ENCODE measurements at places on chromosomes 6 and 20.

- DNase-seq: no peak
Observed at GRCh38 chr6:88815491-88815890, 147.9 kb downstream of the RNGTT start.

GRCh38 chr6:17932330-17932852, 55.0 kb downstream of the KIF13A start:
- no peak for DNase-seq

- no peak for DNase-seq
Observed at GRCh38 chr6:43911354-43912115, 141.5 kb downstream of the VEGFA start.

- DNase-seq: peak; percentile 66
Observed at GRCh38 chr6:11732036-11732631, 46.5 kb downstream of the ADTRP start.

GRCh38 chr6:87976616-87977015, 71.0 kb upstream of the SPACA1 start:
- no peak for DNase-seq

DNA sequence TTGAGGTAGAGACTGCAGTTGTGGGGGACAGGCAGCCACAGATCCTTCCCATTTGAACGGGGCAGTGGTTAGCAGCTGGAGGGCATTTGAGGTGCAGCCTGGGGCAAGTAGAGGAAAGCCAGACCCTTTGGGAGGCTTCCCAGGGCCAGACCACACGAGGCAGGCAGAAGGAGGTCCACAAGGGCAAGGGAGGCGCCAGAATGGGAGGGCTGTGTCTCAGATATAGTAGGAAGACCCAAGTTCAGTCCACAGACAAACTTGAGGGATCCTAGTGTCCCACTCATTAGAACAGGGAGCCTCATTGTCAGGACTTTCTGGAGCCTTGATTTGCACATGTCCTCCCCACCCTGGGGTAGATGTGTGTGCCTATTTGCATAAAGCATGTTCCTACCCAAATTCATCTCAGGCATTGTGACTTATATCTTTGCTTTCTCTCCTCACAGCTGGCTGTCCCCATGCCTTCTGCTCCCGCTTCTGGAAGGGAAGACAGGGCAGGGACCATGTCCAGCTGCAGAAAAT, 166.0 kb downstream of the VEGFA start:
- no peak for DNase-seq

DNA sequence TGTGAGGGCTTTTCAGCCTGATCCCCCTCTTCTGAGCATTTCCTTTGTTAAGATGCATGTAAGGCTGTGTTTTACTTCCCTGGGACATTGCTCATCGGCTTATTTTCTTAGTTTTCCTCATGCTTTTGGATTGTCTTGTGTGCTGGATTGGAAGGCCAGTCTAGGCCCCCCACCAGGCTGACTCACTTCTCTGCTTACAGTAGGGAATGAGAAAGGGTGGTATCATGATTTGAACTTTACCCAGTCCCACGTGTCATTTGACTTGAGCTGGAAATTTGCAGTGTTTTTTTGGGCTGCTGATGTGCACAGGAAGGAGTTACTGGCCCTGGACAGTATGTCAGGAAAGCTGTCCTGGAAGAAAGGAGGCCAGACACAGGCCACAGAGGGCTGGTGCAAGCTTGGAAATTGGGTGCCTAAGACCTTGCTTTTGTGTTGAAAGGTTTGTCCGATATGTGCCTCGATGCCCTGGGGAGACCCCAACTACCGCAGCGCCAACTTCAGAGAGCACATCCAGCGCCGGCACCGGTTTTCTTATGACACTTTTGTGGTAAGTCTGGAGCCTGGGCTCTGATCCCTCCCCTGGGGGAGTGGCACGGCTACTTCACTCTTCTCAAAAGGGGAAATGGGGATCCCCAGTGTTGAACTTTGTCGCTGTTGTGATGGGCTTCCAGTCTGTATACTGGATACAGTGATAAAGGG, 12.8 kb downstream of the RNF114 start:
- no peak for DNase-seq

- no peak for DNase-seq
Observed at GRCh38 chr6:163404825-163405265, 9.7 kb upstream of the QKI start.

GRCh38 chr20:45589725-45590124, 10.6 kb upstream of the WFDC8 start:
- DNase-seq: no peak

GRCh38 chr20:5535125-5535756, 215.0 kb upstream of the SHLD1 start:
- no peak for DNase-seq

DNA sequence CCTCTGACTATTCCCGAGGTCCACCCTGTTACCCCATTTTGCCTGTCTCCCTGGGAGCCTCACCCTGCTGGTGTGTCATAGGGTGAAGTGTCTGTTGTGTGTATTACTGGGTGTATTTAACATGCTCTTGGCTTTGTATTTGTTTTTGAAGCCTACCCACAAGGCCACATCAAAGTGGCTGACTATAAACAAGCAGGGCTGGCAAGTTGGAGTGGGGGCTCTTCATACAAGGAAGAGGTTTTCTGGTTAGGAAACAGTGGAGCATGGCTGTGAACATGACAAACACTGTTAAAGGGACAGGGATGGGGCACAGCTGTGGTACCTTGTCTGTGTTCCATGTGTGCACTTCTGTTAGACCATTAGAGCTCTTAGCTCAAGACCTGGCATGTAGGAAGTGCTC, 26.3 kb downstream of the HECA start:
- DNase-seq: peak; percentile 36

DNA sequence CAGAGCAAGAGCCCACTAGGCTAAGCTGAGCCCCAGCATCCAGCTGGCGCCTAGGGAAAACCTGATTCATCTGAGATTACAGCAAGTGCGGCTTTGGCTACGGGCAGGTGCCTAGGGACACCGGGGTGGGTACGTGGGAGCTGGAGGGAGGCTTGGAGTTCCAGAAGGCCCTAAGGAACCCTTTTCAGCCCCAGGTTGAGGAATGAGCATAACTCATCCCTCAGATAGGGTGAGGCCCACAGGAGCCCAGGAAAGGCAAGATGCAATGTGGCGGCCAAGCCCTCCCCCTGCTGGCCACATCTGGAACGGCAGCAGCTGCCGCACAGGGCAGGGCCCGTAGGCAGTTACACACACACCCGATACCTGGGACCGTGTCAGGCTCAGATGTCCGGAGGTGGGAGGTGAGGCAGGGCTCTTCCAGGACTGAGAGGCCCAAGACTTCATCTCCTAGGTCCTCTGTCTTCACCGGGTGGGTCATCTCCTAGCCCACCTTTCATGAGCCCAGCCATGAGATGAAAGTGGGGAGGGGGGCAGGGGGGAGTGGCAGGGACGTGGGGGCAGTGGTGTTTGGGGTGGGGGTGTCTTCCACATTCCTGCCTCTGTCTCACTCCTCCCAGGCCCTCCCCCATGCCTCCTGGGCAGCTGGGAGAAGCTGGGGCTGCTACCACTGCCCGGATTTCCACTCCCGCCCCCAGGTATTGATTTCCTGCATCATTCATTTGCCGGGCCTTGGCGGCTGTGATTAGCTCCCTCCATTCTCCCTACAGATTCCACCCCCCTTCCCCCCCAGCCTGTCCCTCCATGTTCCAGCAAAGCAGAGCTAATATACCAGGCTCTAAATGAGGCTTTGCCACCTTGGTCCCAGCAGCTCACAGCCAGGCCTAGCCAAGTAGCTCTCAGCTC, 5.5 kb downstream of the MDGA1 start:
- peak; percentile 61 for DNase-seq

- DNase-seq: no peak
Observed at GRCh38 chr6:168637834-168638233, 196.8 kb downstream of the SMOC2 start.

- DNase-seq: no peak
Observed at GRCh38 chr20:38196592-38196991, 31.5 kb upstream of the TGM2 start.

DNA sequence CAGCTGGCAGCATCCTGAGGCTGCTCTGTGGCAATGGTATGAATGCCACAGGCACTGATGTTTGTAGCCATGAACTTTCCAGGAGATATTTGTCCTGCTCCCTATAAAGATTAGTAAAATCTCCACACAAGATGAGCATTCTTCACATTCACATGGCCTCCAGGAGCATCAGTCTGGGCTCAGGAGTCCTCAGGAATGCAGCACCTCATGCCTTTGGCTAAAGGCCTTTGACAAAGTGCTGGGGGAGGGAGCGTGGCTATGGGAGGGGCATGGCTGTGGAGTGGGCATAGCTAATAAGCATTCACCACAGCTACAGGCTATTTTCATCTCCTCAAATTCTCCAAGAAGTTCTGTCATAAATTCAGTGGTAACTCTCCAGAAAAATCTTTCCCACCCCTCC, 90.5 kb upstream of the LY86 start:
- no peak for DNase-seq

DNA sequence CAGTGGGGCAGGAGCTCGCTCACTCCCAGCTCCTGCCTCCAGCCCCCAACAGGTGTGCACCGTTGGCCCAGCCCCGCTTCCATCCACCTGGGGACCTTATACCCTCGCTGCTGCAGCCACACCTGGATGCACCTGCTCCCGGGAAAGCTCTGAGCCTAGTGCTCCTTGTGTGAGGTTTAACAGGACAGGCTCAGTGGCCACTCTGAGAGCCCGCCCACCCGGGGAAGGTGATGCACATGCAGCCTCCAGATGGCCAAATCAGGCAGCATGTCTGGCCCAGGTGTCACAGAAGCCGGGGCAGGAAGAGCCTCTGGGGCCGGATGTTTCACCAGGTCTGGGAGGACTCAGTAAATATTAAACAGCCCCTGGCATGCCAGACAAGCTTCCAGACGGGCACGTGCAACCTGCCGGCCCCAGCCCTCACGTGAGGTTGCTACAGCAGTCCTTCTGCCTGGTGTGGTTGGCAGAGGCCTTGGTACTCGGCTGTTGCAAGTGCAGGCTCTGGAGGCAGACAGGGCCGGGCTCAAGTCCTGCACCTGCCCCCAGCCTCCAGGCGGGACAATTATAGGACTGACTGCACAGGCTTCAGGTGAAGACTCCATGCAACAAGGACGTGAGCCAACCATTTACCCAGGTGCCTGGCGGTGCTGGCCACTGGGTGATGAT, 66.9 kb downstream of the RIPOR3 start:
- DNase-seq: no peak

- DNase-seq: no peak
Observed at GRCh38 chr6:2485116-2485515, 239.7 kb upstream of the GMDS start.

DNA sequence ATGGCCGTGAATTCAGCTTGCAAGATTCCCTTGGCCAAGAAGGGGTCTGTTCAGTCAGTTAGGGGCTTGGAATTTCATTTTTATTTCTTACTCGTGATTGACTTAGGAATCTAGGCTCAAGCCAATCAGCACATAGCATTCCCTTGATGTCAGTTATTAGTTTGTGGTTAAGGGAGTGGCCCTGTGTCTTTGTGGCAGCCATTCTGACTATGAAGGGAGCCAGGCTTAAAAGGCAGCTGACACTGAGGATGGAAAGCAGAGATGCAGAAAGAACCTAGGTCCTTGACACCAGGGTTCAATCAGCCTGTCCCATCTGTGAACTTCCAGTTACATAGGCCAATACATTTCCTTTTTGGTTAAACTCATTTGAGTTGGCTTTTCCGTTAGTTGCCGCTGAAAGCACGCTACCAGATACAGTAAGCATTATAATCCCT, 48.1 kb downstream of the MCUR1 start:
- no peak for DNase-seq

DNA sequence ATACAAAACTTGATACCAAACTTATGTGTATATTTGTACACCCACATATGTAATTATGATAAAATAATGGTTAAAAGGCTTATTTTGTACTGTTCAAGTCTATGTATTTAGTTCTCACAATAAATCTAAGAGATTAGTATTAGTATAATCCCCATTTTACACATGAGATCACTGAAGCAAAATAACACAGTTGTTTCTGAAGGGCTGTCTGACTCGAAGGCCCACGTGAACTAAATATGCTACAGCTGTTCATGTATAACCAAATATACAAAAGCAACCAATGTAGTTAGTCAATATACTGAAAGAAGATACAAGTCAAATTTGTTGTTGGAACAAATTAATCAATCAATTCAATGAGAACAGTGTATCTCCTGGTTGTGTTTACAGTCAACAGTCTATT, 959.2 kb downstream of the EPHA7 start:
- DNase-seq: no peak

GRCh38 chr6:127366282-127367022, 23.0 kb upstream of the ECHDC1 start:
- no peak for DNase-seq

- no peak for DNase-seq
Observed at GRCh38 chr20:47315339-47316056, 41.0 kb downstream of the ZMYND8 start.

- DNase-seq: no peak
Observed at GRCh38 chr6:40744835-40745234, 157.7 kb upstream of the LRFN2 start.

GRCh38 chr20:49669601-49670189, 44.0 kb downstream of the B4GALT5 start:
- DNase-seq: no peak

DNA sequence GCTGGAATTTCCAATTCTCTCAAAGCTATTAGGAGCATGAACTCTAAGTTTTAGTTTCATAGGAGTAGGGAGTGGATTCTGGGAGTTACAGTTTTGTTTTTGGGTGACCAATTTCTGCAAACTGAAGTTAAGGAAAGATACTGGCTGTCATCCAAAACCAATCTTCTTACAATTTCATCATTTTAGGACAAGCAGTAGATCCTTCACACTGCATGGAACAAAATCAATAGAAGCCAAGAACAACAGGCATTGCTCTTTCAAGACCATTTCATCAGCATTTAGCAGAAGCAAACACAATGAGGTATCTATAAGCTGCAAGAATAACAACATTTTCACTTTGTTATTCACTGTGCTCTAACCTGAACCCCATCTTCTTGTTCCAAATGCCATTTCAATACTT, 173.0 kb downstream of the GMDS start:
- no peak for DNase-seq

GRCh38 chr20:23009636-23010035, 25.5 kb upstream of the SSTR4 start:
- DNase-seq: no peak

DNA sequence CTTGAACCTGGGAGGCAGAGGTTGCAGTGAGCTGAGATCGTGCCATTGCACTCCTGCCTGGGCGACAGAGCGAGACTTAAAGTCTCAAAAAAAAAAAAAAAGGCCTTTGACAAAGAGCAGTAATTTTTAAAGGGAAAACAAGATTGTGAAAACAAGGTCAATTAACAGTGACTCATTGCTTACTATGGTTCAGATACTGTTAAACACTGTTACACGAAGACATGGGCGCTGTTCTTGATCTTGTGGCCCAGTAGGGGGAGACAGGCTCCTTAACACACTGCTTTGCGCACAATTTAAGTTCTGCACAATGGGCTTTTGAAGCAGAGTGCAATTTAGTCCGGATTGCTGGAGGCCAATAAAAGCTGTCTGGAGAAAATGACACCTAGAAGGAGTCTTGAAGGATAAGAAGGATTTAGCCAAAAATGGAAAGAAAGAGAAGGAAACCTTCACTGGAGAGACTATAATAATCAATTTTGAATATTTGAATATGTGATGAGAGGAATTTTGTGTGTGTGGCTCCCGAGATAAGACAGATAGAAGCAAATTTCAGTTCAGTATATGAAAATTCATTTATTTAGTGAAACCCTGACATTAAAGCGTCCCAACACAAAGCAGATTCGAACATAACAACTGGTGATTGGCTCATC, 6.0 kb upstream of the LATS1 start:
- DNase-seq: no peak
